Activated T-helper 2 cell treated with anti-CD3 and anti-CD28 coated beads, Interferon-gamma antibody, Interleukin-2, Interleukin-4, amounts not matched to agents 10 μg/mL and 5 μg/mL and 100 μg/mL, durations not matched to agents 14 hours and 24 hours and 36 hours (primary cell): ENCODE measurements at places on chromosomes 12 and 14. TPM values are rescaled to one million over a fixed set of nuclear protein-coding genes. Genes with fewer than 3 reads are reported as not detected.

Gene FAM181A
- total RNA-seq: not detected in 2 replicates

Gene CNTN1
- total RNA-seq: not detected in 2 replicates

Gene TEAD4
- 12.7 and 13.7 TPM in 2 replicates for total RNA-seq

Gene SIX4
- total RNA-seq: 1.1 and 1.3 TPM in 2 replicates

Gene SPTLC2
- 26.6 and 29.6 TPM in 2 replicates for total RNA-seq

Gene C3AR1
- 0.50 and 0.62 TPM in 2 replicates for total RNA-seq

Gene KRT77
- not detected in 2 replicates for total RNA-seq

Gene P2RX2
- not detected in 2 replicates for total RNA-seq

Gene LRRC10
- total RNA-seq: not detected in 2 replicates

Gene VTI1B
- 73.7 and 75.4 TPM in 2 replicates for total RNA-seq

Gene PLEKHG7
- not detected in 2 replicates for total RNA-seq

DNA sequence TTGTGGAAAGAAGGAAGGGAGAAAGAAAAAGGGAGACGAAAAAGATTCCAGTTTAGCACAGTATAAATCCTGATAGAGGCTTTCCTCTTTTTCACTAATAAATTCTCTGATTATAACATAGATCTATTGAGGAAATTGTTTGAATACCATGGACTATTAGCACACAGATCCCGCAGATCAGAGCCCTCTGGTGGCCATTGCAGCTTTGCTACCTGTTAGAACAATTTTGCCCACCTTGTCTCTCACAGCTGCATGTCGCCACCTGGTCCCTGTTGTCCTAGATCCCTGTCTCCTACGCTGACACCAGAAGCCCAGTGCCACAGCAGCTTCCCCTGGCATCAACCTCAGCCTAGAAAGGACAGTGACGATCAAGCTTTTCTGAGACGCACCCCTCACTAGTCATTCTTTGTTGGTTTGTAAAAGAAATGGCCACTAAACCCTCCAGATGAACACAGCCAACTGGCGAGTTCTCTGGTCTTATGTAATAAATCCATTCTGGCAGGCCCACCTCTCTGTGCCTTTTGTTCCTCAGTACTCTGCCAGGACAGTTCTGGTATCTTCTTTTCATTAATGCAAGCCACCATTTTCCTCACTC, 9.9 kb downstream of the GPHB5 start:
- no peak for DNase-seq

GRCh38 chr14:56108057-56108456, 10.2 kb upstream of the PELI2 start:
- DNase-seq: no peak

GRCh38 chr14:76908834-76909233, 82.6 kb downstream of the LRRC74A start:
- peak; percentile 63 for DNase-seq

DNA sequence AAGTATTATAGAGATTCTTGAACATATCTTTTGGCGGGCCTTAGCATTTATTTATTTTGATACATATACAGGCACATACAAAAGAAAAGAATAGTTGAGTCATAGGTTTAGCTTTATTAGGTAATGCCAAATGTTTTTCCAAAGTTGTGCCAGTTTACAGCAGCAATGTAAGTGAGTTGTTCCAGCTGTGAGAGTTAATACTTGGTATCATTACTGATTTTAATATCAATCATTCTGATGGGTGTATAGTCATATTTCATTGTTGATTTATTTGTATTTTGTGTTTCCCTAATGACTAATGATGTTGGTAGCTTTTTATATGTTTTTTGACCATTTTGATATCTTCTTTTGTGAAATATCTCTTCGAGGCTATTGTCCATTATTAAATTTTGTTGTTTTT, 122.4 kb downstream of the MIPOL1 start:
- DNase-seq: no peak

- DNase-seq: peak; percentile 18
Observed at GRCh38 chr12:13534645-13535398, 338.3 kb downstream of the EMP1 start.

GRCh38 chr14:57847096-57847495, 18.8 kb downstream of the SLC35F4 start:
- DNase-seq: no peak

- no peak for DNase-seq
Observed at GRCh38 chr14:36791402-36791801, 129.7 kb downstream of the PAX9 start.

- no peak for DNase-seq
Observed at GRCh38 chr14:80049055-80049454, 162.2 kb downstream of the DIO2 start.

GRCh38 chr12:14931359-14931758, 7.0 kb downstream of the ERP27 start:
- DNase-seq: no peak

GRCh38 chr14:55454264-55455002, 14.0 kb upstream of the TBPL2 start:
- DNase-seq: no peak

- no peak for DNase-seq
Observed at GRCh38 chr12:131387281-131388163, 323.4 kb upstream of the SFSWAP start.

DNA sequence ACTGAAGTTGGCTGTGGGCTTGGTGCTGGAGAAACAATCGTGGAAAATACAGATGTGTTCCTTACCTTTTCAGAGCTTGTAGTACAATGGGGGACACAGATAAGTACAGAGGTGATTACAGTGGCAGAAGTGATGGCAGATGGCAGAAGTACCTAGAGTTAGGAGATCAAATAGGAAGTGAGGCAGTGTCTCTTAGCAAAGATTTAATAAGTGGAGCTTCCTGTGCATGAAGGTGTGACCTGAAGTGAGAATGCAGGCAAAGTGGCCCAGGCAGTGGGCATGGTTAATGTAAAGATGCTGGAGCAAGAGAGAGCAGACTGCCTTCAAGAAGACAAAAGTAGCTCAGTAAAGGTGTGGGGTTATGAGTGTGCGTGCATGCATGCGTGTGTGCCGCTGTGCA, 16.0 kb downstream of the LRRK2 start:
- no peak for DNase-seq

DNA sequence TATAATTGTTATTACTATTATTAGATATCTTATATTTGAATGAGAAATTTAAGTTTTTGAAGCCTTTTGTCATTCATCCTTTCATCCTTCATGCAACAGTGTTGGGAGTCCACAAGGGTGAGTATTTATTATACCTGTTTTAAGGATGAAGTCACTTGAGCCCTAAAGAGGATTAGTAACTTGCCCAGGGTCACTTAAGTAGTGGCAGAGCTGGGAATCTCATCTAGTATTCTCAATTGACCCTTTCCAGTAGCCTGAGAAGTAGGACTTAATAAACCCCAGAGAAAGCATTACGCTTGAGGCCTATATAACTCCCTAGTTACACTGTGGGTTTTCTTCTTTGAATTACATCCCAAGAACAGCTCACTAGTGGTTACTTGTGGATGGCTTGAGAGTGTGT, 119.8 kb downstream of the SRGAP1 start:
- no peak for DNase-seq

- DNase-seq: no peak
Observed at GRCh38 chr12:84585776-84586395, 326.7 kb downstream of the SLC6A15 start.

DNA sequence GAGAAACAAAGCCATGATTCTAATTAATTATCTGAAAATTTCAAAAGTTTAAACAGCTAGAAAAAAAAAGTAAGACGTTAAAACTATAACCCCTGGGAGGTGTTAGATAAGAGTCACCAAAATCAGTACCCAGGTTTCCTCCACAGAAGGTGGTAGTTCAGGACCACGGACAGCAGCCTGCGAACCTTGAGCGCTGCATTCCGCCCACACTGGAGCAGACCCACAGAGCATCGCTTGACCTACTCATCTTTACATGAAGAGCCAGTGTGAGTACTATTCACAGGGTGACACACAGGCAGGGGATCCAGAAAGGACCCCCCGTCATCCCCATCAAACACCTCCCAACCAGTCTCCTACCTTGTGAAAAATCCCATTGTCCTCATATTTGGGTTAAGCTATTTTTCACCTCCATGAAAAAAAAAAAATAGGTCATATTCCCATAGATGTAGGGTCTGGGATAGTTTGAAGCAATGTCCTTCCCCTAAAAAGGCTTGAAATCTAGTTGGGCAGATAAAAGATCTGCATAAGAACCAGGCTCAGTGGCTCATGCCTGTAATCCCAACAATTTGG, 8.8 kb upstream of the CHGA start:
- DNase-seq: peak; percentile 29
